NCI-H2227 treated with DMSO at 0.1 percent for 48 hours (cell line): ENCODE measurements at places on chromosomes 2 and 18.

GRCh38 chr2:237702441-237703391 is 75.3 kb downstream of the LRRFIP1 start:
- DNase-seq, result no peak

GRCh38 chr2:40859617-40860016 is 407.7 kb upstream of the SLC8A1 start:
- DNase-seq, result no peak

GRCh38 chr2:9937258-9937657 is 14.2 kb upstream of the GRHL1 start:
- no peak for DNase-seq

GRCh38 chr2:159251296-159252173 is 35.0 kb downstream of the WDSUB1 start:
- no peak for DNase-seq

DNA sequence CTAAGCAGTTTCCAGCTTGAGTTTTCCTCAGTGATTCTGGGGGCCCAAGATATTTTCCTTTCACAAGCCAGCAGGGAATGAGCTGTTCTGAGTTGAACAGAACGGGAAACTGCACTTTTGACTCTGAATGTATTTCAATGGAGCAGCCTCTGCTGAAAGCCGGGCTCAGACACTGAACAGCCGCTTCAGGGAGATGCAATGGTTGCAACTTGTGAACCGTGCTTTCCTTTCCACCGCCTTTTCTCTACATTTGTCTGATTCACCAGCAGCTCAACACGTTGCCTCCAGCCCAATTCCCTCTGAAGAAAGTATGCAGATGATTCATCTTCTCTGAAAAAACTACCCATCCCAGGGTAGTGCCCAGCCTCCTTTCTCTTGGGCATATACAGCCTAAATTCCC is 119.3 kb upstream of the PKDCC start:
- DNase-seq, result no peak

GRCh38 chr2:64931246-64932115 is 57.7 kb upstream of the SLC1A4 start:
- DNase-seq, result no peak
